ENCODE measurements at places on chromosomes 7 and 10.

DNA sequence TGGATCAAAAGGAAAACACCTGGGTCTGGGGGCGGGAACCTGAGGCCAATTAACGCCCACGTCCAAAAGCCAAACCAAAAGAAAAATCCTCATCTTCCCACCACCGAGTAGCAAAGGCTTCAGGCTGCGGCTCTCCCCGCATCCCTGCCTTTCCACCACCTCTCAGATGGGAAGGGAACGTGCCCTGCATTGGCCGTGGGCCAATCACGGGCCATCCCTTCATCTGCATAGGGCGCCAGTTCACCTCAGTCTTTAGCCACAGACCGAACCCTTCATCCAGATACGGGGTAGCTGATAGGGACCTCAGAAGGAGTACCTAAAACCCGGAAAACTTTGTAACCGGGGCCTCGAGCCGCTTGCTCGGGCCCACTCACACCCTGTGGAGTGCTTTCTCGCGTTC, 626 bp downstream of the PRPF18 start:
- no peak for DNase-seq

DNA sequence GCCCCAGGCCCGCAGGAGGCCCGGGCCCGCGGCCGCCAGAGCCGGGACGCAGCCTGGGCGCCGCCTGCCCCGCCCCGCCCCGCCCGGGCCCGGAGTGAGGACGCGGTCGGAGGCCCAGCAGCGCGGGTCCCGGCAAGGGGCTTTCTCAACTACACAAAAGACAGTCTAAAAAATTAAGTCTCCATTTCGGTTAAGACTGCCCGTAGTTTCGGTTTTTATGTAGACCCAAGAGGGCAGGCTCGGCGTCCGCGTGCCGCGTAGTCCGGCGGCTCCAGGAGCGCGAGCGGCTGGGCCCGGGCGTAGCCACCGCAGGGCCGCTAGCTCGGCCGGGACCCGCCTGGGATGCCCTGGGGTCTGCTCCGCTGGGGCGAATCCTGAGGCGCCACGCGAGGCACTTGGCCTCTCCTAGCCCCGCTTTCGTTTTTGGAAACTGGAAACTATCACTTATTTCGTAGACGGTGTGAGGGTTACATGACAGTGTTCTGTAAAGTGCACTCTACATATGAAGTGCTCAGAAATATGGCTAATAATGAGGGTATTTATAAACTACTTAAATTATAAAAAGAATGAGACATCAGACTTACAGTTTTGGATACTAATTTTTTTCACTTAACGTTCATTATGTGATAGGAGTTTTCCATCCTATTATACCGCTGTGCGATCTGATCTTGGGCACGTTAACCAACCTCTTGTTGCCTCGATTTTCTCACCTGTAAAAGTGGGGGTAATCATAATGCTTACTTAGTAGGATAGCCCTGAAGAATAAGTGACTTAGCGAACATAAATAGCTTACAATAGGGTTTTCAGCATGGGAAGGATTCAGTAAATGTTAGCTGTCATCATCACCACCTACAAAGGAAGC, 573 bp downstream of the BLVRA start:
- peak; percentile 13 for DNase-seq

DNA sequence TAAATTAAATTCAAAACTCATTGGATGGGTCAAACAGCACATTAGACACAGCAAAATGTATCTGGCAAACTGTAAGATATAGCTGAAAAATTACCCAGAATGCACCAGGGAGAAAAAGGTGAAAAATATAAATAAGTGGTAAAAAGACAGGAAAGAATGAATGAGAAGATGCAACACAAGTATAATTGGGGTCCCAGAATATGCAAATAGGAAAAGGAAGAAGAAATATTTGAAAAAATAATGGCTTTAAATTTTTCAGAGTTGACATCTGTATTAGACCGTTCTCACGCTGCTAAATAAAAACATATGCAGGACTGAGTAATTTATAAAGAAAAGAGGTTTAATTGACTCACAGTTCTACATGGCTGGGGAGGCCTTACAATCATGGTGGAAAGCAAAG, 167.7 kb upstream of the PLXNA4 start:
- DNase-seq, result no peak

- no peak for DNase-seq
Measured at GRCh38 chr10:113137941-113138685, 188.1 kb downstream of the TCF7L2 start.

- DNase-seq, result peak; percentile 50
Measured at GRCh38 chr10:127117125-127117524, 79.3 kb downstream of the INSYN2A start.

Measured in astrocyte of the cerebellum (primary cell).